ENCODE measurements at places on chromosomes 2 and 18.

- DNase-seq, result no peak
These were observed 46.9 kb downstream of the CCBE1 start for GRCh38 chr18:59650266-59650820.

DNA sequence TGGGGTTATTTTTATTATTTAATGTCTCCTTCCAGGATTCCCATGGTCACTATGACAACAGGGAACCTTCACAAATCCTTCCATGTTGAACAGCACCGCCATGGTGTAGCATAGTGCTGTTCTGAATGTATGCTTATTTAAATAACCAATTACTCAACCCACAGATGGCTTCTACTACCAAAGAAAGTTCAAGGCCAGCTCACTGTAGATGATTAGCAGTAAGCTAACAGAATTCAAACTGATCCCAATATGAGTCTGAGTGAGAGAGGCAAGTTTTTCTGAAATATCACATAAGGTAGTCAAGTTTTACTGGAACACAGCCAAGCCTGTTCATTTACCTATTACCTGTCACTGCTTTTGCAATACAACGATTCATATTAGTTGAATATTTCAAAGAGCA, 51.2 kb downstream of the CLASP1 start:
- no peak for DNase-seq

DNA sequence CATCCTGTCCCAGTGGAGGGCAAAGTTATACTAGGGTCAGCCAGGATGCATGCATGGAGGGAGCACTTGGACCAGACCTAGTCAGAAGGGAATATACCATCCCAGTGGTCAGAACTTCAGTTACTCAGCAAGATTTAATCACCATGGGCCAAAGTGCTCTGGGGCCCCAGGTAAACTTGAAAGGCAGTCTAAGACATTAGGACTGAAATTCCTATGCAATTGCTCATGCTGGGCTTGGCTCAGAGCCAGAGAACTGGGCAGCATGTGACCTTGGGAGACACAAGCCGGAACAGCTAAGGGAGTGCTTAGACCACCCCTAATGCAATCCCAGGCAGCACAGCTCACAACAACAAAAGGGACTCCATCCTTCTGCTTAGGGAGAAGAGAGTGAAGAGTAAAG, 401.3 kb downstream of the KCNJ3 start:
- DNase-seq, result no peak

- no peak for DNase-seq
These were observed 104.8 kb upstream of the TFPI start for GRCh38 chr2:187658952-187659525.

DNA sequence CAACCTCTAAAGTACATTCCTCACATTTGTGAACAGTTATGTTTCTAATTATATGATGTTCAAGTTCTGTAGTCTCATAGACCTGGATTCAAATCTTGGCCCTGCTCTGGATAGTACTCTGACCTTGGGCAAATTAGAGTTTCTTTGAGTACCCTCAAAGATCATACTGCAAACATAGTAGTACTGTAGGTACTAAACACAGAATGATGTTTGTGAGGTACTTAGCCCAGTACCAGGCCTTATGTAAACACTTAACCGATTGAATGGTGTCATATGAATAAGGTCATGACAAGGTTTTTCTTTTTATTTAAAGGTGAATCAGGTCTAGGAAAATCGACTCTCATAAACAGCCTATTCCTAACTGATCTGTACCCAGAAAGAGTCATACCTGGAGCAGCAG, 19.1 kb downstream of the SEPTIN2 start:
- DNase-seq, result no peak

GRCh38 chr18:75407468-75408437, 19.8 kb downstream of the SMIM21 start:
- no peak for DNase-seq

- DNase-seq, result no peak
These were observed 15.9 kb upstream of the LRRTM4 start for GRCh38 chr2:77538031-77538430.

GRCh38 chr2:134601264-134601663, 117.5 kb downstream of the TMEM163 start:
- no peak for DNase-seq

DNA sequence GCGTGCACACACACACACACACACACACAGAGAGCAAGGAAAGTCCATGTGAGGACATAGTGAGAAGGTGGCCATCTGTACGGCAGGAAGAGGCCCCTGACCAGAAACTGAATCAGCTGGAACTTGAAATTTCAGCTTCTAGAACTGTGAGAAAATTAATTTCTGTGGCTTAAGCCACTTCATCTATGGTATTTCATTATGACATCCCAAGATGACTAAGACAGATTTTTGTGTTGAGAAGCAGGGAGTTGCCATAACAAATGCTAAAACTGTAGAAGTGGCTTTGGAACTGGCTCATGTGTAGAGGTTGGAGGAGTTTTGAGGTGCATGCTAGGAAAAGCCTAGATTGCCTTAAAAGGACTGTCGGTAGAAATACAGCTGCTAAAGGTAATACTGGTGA, 63.4 kb upstream of the ZBTB7C start:
- no peak for DNase-seq
